ENCODE measurements at places on chromosomes 11 and 22.

- DNase-seq: peak; percentile 30
Measured at GRCh38 chr11:65719871-65720210, 757 bp downstream of the RNASEH2C start.

DNA sequence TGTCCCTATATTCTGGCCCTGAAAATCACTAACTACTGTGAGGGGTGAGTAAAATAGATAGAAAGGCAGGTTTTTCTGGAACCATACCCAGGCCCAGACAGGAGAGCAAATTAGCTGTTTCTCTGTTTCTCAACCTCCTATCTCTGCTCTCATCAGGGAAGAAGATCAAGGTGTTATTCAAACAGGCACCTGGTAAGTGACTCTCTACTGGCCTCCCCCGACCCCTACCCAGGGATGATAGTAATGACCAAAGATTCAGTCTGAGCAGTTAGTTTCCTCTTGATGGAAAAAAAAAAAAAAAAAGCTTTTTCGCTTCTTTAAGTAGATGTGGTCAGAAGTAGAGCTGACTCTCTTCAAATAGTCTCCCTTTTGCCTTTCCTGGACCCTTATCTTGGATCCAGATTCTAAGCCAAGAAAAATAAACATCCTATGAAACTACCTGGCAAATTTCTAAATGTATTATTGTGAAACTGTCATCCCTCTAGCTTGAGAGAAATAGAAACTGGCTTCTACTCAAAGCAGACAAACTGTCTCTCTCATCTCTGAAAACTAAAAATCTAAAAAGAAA is 9.9 kb downstream of the LRRC4C start:
- DNase-seq: no peak

GRCh38 chr11:123391646-123392348 is 38.3 kb upstream of the GRAMD1B start:
- DNase-seq: peak; percentile 51

GRCh38 chr11:85725510-85726258 is 39.7 kb upstream of the CCDC89 start:
- no peak for DNase-seq

- no peak for DNase-seq
Measured at GRCh38 chr11:41713030-41713429, 253.6 kb upstream of the LRRC4C start.

DNA sequence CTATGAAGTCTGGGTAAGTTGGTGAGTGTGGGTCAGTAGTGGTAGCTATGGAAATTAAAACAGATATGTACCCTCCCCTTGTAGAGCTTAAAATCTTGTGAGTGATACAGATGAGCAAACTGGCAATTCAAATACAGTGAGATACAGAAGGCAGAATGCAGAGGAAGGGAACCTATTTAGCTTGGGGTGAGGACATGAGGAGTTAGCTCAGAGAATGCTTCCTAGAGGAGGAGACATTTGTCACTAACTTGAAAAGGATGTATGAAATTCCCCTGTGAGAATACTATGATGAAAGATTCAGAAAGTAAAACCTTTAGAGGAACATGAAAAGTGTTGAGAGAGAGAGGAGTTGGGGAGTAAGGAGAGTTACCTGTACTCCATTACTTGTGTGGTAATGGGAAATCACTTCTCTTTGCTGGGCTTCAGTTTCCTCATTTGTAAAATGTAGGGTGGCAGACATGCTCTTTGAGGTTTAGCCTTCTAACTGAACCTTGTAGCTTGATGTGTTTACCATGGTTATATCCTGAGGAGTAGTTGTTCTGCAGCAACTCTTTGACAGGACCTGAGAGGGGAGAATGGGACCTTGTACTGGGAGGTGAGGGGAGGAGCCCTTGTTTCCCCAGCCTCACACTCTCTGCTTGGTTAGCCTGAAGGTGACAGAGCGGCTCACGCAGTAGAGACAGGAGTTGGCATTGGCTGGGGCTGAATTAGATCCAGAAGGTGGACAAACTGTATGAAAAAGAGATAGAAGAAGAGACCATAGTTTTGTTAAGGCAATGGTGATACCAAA is 17.9 kb downstream of the SWAP70 start:
- DNase-seq: no peak

DNA sequence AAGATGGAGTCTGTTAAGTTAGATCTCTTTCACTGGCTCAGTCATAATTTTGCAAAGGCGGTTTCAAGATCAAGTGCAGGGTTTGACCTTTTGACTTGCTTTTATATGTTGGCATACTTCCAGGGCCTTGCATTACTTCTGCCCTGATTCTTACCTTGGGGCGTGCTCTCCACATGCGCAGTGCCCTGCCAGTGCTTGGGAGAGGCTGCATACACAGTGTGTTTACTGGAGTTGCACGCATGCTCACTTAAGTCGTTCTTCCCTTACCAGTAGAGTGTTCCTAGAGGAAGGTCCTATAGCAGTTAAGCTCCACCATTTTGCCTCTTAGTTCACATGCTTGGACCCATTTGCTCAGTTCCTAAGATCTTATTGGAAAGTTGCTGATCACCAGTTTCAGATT is 21.0 kb upstream of the TMEM123 start:
- no peak for DNase-seq

- DNase-seq: no peak
Measured at GRCh38 chr22:44051358-44051757, 27.3 kb downstream of the PARVB start.

- no peak for DNase-seq
Measured at GRCh38 chr11:11409224-11409623, 56.2 kb upstream of the CSNK2A3 start.

DNA sequence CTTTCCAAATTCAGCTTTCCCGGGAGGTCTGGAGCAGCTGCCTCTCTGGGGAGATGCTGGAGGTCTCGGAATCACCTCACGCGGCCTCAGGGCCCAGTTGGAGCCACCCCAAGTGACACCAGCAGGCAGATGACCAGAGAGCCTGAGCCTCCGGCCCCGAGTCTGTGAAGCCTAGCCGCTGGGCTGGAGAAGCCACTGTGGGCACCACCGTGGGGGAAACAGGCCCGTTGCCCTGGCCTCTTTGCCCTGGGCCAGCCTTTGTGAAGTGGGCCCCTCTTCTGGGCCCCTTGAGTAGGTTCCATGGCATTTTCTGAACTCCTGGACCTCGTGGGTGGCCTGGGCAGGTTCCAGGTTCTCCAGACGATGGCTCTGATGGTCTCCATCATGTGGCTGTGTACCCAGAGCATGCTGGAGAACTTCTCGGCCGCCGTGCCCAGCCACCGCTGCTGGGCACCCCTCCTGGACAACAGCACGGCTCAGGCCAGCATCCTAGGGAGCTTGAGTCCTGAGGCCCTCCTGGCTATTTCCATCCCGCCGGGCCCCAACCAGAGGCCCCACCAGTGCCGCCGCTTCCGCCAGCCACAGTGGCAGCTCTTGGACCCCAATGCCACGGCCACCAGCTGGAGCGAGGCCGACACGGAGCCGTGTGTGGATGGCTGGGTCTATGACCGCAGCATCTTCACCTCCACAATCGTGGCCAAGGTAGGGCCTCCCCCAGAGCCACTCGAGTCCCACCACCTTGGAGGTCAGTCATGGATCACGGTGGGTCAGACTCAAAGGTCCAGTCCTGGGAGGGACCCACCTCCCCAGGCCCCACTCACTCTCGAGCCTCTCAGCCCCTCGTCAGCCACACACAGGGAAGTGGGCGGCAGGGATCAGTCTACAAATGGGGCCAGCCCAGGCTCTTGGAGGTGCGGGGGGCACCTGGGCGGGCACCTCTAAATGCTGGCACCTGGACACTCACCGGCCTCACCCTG is 525 bp downstream of the SLC22A12 start:
- no peak for DNase-seq

DNA sequence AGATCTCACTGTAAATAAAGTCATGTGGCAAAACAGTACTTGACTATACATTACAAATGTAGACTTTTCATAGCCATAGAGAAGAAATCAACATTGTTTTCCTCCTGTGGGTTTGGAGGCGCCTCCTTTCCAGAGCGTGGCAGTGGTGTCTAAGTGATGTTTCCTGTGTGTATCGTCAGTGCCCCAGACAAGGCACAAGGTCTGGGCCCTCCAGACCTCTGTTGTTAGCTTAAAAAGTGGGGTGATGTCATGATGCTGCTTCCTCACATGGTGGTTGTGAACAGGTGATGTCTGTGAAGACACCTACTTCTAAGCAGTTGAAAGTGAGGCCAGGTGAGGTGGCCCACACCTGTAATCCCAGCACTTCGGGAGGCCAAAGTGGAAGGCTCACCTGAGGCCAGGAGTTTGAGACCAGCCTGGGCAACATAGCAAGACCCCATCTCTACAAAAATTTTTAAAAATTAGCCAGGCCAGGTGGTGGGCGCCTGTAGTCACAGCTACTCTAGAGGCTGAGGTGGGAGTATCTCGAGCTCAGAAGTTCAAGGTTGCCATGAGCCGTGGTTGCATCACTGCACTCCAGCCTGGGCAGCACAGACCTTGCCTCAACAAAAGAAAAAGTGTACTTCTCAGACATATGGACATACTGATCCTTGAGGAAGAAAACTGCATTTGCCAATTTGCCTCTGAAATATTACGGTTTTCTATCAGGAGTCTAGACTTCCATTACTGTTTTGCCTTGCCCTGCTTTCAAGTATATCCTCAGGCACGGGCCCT is 15.7 kb downstream of the NUP50 start:
- DNase-seq: no peak

GRCh38 chr11:103624708-103625623 is 411.5 kb upstream of the DDI1 start:
- no peak for DNase-seq

- no peak for DNase-seq
Measured at GRCh38 chr11:85914425-85914824, 59.2 kb downstream of the CCDC83 start.

- DNase-seq: no peak
Measured at GRCh38 chr11:134441281-134441680, 29.2 kb upstream of the B3GAT1 start.

DNA sequence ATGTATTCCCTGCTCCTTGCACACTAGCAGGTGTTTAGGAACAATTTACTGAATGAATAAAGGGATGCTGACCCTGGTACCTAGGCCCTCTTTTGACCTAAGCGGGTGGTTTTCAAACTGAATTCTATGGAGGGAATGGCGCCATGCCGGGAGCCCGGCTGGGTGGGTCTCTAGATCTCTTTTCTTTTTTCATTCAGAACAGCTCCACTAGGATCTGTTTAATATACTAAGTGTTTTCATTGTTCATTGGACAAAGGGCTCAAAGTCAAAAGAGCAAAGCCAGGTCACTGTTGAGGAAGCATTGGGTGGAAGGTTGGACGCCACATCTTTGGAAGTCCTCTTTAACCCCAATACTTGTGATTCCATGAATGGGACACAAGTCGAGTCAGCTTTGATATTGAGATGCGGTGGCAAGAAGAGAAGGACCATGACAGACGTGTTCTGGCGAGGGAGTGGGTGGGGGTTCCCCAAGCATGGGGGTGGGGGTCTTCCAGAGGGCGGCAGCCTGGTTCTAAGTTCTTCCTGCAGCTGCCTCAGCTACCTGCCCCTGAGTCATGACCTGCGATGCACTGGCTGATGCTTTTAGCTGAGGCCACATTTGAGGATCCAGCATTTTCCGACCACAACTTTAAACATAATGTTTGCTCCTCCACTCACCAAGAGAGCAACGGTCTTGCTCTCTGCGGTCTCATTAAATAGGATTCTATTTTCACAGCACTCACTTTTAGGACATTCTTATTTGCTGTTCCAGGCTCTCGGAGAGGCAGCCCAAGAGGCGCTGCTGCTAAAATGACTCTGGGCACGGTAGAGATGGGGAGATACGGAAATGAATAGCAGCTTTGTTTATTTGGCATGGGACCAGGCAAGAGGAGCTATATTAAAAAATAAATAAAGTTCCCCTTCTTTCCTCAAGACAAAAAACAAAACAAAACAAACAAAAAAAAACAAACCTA is 100.6 kb downstream of the FBXO7 start:
- no peak for DNase-seq

Data from NCI-H2081 (cell line).